ENCODE measurements at places on chromosomes 11 and 22.

- no peak for DNase-seq
Measured at GRCh38 chr11:112185883-112186282, 10.6 kb downstream of the BCO2 start.

DNA sequence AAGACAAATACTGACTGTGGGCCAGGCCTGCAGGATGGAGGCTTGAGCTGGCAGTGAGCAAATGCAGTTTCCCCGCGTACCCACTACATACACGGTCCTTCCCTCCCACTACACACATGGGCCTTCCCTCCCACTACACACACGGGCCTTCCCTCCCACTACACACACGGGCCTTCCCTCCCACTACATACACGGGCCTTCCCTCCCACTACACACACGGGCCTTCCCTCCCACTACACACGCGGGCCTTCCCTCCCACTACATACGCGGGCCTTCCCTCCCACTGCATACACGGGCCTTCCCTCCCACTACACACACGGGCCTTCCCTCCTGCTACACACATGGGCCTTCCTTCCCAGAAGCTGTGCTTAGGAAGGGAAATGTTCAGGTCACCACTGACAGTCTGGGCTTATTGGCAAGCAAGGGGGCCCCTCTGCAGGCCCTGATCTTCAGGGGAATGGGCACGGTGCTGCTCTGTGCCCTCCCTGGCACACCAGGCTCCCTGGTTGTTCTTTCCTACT is 10.8 kb downstream of the DNAL4 start:
- DNase-seq: no peak

DNA sequence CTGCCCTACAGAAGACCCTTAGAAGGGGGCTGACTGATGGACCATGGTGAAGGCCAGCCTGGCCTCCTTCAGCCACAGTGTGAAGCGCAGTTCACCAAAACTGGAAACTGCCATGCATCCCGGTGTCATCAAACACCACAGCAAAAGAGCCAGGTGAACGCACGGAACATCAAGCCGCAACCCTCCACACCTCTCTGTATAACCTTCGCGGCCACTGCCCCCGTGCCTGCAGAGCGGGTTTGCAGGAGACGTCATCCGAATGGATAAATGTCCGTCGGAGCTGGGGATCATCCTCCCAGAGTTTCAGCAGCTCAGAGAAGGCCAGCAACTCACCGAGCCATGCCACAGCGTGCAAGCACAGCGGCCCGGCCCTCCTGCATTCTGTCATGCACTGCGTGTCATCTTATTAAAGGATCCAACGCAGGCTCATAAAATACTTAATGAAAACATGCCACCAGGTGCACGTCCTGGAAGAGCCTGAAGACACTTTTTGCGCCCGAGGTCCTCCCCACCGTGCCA is 309.9 kb downstream of the BRD1 start:
- DNase-seq: no peak

GRCh38 chr11:128311742-128312719 is 275.3 kb downstream of the ETS1 start:
- peak; percentile 67 for DNase-seq

DNA sequence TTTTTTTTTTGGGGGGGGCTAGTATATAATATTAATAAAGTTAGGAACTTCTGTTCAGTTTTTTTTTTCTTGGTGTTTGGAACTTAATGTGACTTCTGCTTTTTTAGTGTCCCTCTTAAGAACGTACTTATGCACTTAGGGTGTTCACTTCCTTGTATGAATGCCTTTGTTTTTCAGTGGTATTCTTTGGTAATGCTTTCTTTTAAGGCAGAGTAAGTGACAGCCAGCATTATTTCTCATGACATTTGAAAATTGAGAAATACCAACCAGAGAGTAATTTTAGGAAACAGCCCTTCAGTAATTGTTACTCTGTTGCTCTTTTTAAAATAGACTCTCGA is 2.4 kb downstream of the GRK3 start:
- DNase-seq: no peak

GRCh38 chr11:86143087-86144030 is 74.5 kb upstream of the PICALM start:
- peak; percentile 47 for DNase-seq

DNA sequence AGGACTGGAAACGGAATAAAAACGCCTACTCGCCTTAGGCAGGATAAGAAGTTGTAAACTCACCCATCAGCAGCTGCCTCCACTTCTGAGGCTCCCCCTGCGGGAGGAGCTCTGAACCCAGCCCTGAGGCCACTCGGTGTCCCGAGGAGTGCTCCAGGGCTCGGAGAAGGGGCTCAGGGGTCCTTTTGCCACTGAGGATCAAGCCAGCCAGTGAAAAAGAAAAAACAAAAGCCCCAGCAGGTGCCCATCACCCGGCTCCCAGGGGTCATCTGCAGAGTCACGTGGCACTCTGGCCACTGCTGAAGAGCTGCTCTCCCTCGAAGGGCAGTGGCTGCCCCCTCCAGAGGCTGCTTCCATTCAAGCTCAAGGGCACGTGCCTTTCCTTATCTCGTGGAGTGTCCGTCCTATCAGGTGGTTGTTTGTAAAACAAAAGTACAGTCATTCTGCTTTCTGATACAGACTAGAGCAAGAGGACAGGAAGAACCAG is 29.0 kb downstream of the NUP50 start:
- no peak for DNase-seq

All from CD4-positive, alpha-beta T cell treated with Interleukin-4 for 4 hours (primary cell).